AG10803 (cell line): ENCODE measurements at places on chromosomes 1 and 21.
A peak's percentile ranks its signal among the peaks of the same experiment; 100 is the strongest.

GRCh38 chr1:38758820-38759219, 100.8 kb downstream of the RRAGC start:
- no peak for DNase-seq

DNA sequence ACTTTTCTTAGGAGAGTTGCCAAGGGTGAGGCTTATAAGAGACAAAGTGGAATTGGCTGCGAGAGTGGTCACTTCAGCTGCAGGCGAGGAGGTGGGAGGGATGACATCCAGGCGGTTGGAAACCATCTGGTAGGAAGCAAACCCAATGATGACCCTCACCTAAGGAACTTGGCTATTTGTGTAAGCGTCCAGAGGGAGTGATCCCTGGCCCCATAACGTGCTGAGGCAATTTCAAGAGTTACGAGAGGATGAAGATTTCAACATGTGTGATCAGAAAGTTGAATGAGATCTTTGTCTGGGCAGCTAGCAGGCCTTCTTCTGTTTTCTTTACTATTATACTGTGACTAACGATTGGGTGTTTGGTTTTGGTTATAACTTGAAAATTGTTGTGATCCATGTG, 102.7 kb upstream of the VANGL1 start:
- DNase-seq = peak; percentile 34

DNA sequence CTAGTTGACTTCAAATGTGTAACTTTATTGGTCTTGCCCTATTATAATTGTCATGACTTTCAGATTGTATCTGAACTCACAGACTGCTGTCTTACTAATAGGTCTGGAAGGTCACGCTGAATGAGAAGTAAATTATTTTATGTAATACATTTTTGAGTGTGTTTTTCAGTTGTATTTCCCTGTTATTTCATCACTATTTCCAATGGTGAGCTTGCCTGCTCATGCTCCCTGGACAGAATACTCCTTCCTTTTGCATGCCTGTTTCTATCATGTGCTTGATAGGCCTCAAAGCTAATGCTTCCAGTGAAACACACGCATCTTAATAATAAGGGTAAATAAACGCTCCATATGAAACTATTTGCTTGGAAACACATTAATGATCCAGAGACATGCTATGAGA, 7.3 kb downstream of the RGS4 start:
- DNase-seq = no peak

DNA sequence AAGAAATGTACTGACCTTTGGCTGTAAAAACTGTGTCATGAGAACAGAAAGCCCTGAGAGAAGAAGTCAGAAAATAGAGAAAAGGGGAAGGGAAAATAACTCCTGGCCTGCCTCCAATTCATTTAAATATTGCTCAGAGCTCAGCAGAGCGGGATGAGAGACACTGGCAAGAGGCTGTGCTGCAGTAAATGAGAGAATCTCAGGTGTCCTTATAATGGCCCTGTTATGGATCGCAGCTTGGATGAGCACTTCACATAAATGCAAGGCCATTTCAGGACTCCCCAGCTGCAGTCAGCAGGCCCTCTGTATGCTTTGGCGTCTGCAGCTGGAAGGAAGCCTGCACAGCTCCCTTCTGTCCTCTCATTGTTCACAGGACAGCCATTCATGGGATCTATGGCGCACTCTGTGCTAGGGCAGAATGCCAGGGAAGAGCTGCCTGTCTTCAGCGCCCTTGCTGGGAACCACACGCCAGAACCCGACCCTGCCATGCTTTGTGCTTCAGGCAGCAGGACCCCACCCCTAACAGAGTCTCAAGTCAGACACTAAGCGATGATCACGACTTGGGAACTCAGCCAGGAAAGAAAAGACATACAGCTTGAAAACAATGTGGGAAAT, 20.7 kb upstream of the ABCB10 start:
- peak; percentile 12 for DNase-seq
